ENCODE measurements at places on chromosomes 16 and 17.

DNA sequence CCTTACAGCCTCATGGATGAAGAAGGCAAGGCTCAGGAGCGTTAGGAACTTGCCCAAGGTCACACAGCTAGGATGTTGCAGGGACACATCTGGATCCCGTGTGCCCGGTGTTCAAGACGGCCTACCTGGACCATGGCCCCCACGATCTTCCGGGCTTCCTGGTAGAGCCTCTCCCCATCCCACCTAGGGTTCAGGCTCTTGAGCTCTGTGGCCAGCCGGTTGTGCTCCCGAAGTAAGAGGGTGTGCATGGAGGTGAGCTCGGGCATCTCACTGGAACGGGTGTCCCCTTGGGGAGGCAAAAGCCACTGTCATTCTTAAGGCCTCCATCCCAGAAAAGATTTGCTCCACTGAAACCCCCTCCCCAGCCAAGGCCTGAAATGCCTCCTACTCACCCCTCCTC is 5.3 kb downstream of the MPO start:
- DNase-seq, result no peak

GRCh38 chr17:57471868-57472368 is 215.6 kb downstream of the MSI2 start:
- DNase-seq, result no peak

DNA sequence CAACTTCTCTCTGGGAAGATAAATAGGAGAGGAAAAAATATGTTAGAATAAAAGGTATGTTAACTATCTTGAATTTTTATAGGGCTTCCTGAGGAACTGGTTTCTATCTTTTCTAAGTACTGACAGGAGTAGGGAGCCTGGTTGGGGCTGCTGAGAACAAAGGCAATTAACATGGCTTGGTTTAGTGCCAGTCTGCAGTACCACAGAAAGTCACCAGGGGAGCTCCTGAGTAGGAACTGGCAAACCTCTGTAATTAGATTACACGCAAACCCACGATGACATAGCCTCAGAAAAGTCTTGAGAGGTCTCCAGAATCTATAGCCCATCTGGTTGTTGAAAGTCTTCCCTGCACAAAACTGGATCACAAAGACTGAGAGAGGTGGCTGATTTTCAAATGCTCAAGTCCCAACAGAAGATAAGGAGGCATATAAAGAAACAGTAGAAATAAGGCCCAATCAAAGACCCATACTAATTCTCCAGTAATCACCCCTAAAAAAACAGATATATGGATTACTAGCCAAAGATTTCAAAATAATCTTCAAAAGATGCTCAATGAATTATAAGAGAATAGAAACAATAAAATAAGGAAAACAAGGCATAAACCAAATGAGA is 11.7 kb upstream of the CNTNAP4 start:
- DNase-seq, result peak; percentile 16

DNA sequence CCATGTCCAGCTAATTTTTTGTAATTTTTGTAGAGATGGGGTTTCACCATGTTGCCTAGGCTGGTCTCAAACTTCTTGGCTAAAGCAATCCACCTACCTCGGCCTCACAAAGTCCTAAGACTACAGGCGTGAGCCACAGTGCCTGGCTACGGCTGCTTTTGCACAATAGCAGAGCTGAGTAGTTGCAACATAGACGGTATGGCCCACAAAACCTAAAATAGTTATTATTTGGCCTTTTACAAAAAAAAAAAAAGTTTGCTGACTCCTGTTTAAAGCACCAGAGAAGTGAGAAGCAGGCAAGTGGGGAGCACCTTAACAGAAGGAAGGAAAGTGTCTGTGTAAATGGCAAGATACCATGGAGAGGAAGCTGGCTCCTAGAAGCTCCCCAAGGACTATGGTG is 5.3 kb upstream of the HSF5 start:
- no peak for DNase-seq

GRCh38 chr16:58497468-58497867 is 2.5 kb upstream of the NDRG4 start:
- no peak for DNase-seq

DNA sequence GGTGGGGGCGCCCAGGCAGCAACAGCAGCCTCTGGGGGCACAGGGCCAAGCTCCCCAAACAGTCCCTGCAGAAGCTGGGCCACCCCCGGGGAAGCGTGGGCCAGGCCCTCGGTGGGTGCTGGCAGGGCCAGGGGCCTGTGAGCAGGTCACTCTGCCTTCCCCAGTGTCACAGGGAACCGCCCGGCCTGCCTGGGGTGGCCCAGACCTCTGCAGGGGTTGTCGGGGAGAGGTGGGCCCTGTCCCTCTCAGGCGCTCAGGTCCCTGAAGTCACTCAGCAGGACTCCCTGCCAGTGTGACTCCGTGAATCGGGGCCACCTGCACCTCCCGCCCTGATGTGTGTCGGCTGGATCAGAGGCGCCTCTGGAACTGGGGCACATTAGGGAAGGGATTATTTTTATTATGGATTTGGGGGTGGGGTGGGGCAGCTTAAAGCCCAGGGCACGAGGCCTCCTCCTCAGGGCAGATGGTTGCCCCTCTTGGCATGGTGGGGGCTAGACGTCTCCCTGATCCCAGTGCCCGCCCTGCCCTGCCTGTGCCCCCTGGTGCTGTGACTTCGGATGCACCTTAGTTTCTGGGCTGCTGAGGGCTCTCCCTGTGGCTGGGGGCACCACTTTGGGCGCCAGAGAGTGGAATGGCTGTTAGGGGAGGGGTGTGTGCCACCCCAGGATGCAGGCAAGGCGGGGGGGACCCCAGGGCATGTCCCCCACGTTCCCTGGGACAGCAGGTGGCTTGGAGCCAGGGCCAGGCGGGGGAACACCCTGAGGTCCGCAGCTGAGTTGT is 1.2 kb upstream of the GNG13 start:
- no peak for DNase-seq

DNA sequence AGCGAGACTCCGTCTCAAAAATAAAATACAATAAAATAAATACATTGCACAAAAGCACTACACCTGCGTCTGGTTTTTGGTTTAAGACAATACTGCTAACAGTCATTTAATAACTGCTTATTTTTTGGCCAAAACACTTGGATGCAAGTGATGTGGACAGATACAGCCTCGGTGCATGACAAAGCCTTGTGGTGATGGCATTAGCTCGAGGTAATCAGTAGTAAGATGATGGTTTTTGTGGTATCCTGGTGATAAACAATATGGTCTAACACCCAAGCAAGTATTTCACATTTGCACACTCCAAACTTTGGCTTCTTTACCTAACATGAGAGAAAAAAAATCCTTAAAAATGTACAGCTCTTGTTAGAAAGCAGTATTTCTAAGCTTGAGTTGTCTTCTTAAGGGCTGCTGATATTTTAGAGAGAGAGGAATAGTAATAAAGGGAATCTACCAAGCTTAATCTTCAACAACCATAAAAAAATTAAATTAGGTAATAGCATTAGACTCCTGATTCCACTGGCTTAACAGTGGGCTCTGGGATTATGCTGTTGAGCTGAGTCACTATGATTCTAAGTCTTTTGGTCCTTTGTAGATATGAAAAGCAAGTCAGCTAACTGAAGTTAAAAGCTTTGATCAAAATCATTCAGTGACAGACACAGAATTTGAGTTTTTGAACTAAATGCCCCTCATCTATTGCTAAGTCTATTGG is 111.1 kb downstream of the VPS53 start:
- DNase-seq, result no peak

- DNase-seq, result no peak
Observed at GRCh38 chr17:59002848-59003247, 103.8 kb downstream of the TRIM37 start.

- DNase-seq, result peak; percentile 66
Observed at GRCh38 chr17:28973425-28973824, 22.1 kb upstream of the PHF12 start.

- DNase-seq, result no peak
Observed at GRCh38 chr16:89197033-89197632, 3.2 kb downstream of the SLC22A31 start.

GRCh38 chr17:66138120-66138519 is 53.8 kb downstream of the CEP112 start:
- no peak for DNase-seq

DNA sequence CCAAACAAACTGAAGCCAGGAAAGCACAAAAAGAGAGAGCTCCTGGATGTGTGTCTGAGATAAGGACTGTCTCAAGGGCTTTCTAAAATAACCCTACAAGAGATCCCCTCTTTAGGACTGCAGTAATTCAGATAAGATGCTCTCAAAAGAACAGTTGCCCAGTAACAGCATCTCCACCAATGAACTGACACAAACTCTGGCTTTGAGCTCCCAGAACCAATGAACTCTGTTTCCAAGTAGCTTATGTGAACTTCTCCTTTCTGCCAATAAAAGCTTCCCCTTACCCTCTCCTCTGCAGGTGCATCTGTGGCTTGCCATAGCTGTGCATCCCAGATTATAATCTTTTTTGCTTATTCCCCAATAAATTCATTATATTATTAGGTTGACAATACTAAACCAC is 421.5 kb downstream of the SLC39A11 start:
- no peak for DNase-seq

GRCh38 chr17:78891406-78892061 is 11.5 kb downstream of the CEP295NL start:
- DNase-seq, result no peak

DNA sequence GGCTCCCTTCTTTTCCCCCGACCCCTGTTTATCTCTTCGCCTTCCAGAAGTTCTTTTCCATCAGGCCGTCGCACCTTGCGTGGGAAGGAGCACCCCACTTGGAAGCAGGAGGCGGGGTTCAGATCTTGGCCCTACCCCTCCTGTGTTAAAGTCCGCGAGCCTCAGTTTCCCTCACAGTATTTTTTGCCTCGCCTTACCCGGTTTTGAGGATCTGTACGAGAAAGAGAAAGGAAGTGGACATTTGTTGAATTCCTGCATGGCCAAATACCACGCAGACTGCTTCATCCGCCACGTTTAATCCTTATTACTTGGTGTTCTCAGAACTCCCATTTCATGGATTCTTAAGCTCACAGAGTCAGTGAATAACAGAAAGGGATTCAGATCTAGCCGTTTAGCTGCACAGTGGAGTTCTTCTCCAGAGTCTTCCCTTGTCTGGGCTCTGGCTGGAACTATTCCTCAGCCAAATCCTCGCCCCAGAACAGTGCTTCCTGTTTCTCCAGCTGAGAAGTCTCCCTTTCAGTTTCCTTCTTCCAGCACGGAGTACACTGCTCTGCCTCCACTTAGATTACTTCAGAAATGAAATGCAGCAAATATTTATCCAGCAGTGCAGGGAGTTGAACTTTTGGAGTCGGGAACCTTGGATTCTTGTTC is 590 bp downstream of the TMEM219 start:
- peak; percentile 36 for DNase-seq

DNA sequence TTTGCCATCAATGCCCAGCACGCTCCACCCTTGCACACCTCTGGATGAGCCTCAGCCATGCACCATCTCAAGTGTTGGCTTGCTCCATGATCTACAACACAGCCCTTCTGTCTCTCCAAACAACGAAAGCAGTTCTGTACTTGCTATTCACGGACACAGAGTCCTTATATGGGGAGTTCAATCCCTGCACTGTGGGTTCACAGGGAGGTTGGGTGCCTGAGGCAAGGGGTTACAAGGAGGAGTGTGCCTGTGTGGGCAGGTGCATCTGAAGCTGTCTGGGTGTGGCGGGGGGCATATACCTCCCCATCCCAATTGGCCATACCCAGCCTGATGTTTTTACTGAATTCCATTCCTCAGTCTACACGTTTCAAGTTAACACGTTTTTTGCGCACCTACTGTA is 5.6 kb downstream of the RUNDC3A start:
- no peak for DNase-seq

- DNase-seq, result no peak
Observed at GRCh38 chr16:78271981-78272380, 172.5 kb downstream of the WWOX start.

DNA sequence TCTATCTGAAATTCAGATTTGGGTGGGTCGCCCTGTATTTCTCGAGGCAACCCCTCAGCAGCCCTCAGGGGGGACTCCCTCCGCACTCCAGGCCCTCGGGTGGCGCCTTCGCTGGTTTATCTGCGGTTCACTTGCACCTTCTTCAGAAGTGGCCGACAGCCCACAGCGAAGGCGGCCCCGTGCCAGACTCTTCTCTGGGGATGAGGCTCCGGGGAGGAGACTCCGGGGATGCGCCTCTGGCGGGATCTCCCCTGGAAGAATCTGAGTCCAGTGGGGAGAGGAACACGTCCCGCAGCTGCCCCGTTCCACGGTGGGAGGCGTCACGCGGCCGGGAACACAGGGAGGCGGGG is 63.9 kb upstream of the DNAJA2 start:
- DNase-seq, result peak; percentile 5

- no peak for DNase-seq
Observed at GRCh38 chr16:69701452-69701851, 24.9 kb downstream of the NQO1 start.

- DNase-seq, result no peak
Observed at GRCh38 chr16:13997526-13997925, 73.6 kb upstream of the MRTFB start.

GRCh38 chr16:72142476-72142875 is 29.5 kb downstream of the PMFBP1 start:
- no peak for DNase-seq

DNA sequence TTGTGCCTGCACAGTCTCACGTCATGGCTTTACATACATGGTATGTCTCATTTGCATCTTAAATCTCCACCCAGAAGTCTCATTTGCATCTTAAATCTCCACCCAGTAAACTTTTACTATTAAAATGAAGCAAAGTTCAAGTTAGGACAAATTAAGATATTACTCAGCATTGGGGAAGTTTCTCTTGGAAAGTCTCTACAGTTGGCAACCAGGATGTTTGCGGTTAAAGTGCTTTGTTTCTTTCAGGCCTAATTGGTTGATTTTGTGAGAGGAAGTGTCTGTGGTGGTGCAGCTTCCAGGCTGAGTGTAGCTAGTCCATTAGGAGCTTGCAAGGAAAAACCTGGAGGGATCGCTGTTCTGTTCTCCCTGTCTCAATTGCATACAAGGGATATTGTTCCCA is 1373.3 kb upstream of the GOT2 start:
- DNase-seq, result peak; percentile 54

DNA sequence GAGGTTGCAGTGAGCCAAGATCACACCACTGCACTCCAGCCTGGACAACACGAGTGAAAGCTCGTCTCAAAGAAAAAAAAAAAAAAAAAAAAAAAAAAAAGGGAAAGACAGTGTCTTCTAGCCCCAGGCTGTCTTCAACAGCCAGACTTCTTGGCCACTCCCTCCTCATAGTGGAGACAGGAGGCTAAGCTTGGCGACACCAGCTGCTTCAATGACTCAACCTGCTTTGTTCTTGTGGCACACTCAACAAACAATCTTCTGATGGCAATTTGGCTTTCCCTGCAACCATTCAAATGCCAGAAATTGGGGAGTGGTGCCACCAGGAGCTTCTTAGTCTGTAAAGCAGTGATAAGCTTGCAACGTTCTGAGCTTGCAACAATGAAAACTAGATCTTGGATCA is 290.4 kb upstream of the DYNLRB2 start:
- DNase-seq, result no peak

DNA sequence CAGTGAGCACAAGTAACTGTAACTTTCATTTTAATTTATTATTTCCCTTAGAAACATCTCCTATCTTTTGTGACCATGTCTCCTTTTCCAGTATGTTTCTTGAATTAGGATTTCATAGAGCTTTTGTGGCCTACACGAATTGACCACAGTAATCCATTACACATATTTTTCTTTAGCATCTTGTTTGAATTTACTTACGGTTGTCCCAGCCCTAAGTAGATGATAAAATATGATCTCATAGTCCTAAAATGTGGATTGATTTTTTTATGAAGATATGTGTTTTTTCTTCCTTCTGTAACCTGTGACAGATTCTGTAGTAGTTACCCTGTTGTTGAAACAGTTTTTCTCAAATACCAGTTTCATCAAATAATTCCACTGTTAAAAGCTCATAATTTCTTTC is 61.5 kb downstream of the NF1 start:
- peak; percentile 53 for DNase-seq

GRCh38 chr16:81214745-81215166 is 23.7 kb upstream of the BCO1 start:
- DNase-seq, result no peak

All from astrocyte of the spinal cord (primary cell).